ENCODE measurements at places on chromosomes 5 and 9. TPM values are rescaled to one million over a fixed set of nuclear protein-coding genes. Genes with fewer than 3 reads are reported as not detected.
A peak's percentile ranks its signal among the peaks of the same experiment; 100 is the strongest.

GRCh38 chr5:124480022-124480421, 266.4 kb downstream of the ZNF608 start:
- DNase-seq = no peak

DNA sequence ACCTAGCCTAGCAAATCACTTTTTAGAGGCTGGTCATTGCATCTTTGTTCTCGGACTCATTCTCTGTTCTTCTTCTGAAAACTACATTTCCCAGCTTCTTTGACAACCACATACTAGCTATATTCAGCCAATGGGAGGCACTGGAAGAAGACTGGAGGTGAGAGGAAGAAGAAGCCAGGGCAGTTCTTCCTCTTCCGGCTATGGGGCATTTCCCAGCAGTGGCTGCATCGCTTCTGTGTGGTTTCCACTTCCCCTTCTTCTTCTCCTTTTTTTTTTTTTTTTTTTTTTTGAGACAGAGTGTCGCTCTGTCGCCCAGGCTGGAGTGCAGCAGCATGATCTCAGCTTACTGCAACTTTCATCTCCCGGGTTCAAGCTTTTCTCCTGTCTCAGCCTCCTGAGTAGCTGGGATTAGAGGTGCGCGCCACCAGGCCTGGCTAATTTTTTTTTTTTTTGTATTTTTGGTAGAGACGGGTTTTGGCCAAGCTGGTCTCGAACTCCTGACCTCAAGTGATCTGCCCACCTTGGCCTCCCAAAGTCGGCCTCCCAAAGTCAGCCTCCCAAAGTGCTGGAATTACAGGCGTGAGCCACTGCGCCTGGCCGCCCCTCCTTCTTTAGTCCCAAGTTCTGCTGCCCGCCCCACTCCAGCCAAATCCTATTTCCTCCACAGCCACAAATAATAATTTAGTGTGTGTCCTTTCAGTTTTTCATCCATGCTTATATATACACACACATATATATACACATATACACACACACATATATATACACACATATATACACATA, 6.9 kb upstream of the UBAP1 start:
- DNase-seq = peak; percentile 50

The PLAC8L1 gene
- polyA plus RNA-seq = 1.5 TPM

GRCh38 chr9:125889476-125890419, 142.6 kb downstream of the PBX3 start:
- peak; percentile 13 for DNase-seq

The SPATA31A7 gene
- 0.05 TPM for polyA plus RNA-seq

GRCh38 chr9:80881940-80882339, 807.4 kb downstream of the TLE1 start:
- no peak for DNase-seq

GRCh38 chr5:69136293-69136692, 30.7 kb upstream of the CCNB1 start:
- DNase-seq = no peak

DNA sequence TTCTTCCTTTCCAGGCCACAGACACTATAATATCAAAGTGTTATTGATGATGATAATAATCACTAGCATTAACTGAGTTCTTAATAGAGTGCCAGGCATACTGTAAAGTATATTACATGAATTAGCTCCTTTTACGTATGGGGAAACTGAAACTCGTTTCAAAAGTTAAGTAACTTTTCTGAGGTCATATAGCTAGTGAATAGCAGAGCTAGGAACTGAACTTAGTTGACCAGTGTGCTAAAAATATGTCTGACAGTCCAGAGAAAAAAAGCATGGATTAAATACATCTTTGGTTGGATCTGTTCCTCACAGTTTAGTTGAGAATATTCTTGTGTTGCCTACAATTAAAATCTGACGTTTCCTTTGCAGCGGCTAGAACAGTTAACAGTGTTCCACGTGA, 18.4 kb upstream of the CATSPER3 start:
- no peak for DNase-seq

GRCh38 chr5:83220331-83220730, 143.0 kb downstream of the XRCC4 start:
- DNase-seq = no peak

- DNase-seq = no peak
Measured at GRCh38 chr5:170603109-170603508, 99.3 kb downstream of the KCNIP1 start.

DNA sequence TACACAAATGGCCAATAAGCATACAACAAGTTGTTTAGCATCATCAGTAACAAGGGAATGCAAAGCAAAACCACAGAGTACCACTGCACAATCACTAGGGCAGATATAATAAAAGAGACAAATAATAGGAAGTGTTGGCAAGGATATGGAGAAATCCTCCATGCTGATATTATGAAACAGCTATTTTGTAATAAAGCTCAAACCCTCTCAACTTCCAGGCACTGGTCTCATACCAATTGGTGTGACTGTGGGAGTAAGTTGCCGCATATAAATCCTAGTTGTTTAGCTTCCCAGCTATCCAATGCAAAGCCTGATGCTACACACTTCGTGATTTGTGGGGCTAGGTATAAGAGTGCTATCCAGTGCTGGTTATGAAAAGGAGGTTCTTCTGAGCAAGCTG, 88.6 kb downstream of the SMIM23 start:
- no peak for DNase-seq

The C5 gene
- polyA plus RNA-seq = 2.4 TPM

The NR6A1 gene
- polyA plus RNA-seq = 0.52 TPM

DNA sequence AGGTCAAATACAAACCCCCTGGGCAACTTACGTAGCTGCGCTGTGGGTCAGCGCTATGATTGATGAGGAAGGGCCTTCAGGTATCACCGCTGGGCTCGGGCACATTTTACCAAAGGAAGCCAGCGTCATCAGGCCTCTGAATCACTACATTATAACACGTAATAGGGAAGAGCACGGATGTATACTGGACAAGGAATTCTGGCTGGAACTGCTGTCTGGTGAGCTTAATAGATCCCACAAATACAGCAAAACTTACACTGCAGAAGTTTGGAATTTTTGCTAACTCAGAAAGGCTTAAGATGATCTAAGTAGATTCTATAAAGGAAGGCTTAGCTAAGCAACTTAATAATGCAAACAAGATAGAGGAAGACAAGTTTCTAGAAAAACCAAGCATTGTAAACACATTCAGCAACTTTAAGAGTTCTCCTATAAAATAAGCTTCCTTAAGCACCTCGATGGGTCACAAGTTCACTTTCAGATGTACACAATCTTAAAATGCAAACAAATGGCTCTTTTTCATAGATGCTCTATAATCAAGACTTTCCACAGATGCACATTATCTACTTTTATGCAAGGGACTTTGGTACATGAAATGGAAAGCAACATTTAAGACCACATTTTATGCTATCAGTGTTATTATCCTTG, 360.1 kb upstream of the PANK3 start:
- no peak for DNase-seq

- peak; percentile 4 for DNase-seq
Measured at GRCh38 chr9:73200694-73201452, 49.2 kb downstream of the ANXA1 start.

GRCh38 chr9:124306098-124306735, 48.5 kb downstream of the NEK6 start:
- no peak for DNase-seq

The MLANA gene
- 0.09 TPM for polyA plus RNA-seq

The APBB3 gene
- polyA plus RNA-seq = 51.2 TPM

GRCh38 chr5:177354711-177355110, 3.0 kb upstream of the RGS14 start:
- DNase-seq = no peak

DNA sequence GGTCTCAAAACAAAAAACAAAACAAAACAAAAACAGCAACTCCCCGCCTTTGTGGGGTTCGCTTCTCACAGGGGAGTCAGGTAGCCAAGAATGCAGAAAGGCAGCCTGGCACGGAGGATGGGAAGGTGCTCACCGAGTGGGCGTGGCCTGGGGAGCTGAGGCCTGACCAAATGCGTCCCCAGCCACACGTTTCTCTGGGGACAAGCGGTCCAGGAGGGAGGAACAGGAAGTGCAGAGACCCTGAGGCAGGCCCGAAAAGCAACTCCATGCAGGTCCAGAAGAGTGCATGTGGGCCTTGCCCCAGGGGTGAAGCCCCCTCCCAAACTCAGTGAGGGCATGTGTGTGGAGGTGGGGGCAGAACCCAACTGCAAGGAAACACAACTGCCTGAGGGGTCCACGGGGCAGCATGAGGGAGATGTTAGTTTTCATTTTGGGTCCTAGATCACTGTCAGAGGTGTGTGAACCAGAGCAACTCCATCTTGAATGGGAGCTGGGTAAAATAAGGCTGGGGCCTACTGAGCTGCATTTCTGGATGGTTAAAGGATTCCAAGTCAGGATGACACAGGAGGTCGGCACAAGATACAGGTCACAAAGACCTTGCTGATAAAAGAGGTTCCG, 2.6 kb upstream of the UAP1L1 start:
- DNase-seq = no peak

DNA sequence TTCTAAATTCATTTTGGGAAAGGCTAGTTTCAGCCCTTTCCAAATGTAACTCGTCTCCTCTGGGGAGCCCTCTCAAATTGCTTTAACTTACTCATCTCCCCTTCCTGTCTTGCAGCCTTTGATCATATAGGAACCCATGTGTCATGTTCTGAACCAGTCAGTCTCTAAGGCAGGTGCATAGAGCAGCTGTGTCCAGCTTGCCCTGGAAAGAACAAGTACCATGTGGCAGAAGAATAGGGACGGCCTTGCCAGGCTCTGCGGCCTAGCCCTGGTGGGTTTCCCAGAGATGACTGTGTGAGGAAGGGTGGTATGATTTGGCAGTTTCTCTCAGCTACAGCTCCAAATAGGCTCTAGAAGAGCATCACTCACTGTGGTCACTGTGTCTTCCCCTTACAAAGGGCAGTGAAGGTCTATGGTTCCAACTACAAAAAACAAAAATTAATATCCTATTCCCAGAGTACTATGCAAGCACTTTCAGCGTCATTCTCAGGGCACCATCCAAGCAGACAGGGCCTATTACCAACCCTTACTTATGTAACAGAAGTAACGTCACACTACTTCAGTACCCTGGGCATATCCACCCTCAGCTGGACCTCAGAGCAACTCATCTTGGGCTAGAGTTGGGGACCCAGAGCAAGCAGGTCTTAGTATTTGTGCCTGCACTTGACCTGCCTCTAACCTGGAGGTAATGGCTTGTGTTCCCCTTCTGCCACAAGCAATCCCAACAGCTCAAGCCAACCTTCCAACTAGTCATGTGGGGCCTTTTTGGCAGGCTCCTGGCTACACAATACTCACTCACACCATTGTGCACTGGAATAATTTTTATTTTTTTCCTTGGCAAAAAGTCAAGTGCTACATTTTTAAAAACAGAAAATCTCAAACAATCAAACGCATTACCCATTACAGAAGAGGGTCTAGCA, 37.2 kb upstream of the UBAP2 start:
- DNase-seq = peak; percentile 20

DNA sequence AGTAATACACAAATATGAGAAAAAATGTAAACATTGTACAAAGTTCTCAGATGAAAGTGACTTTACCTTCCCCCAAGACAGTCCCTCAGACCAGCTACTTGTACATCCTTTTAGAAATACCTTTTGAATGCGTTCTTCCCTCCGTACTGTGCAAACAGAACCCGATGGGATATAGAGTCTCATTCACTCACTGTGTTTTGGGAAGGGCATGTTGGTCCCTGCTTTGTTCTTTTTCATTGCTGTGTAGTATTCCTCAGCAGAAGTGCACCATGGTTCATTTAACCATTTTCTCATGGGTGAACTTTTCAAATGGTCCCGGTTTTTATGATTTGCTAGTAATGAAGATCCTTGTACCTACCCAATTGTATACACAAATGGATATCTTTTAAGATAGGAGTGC, 94.4 kb downstream of the ANKRD33B start:
- no peak for DNase-seq

DNA sequence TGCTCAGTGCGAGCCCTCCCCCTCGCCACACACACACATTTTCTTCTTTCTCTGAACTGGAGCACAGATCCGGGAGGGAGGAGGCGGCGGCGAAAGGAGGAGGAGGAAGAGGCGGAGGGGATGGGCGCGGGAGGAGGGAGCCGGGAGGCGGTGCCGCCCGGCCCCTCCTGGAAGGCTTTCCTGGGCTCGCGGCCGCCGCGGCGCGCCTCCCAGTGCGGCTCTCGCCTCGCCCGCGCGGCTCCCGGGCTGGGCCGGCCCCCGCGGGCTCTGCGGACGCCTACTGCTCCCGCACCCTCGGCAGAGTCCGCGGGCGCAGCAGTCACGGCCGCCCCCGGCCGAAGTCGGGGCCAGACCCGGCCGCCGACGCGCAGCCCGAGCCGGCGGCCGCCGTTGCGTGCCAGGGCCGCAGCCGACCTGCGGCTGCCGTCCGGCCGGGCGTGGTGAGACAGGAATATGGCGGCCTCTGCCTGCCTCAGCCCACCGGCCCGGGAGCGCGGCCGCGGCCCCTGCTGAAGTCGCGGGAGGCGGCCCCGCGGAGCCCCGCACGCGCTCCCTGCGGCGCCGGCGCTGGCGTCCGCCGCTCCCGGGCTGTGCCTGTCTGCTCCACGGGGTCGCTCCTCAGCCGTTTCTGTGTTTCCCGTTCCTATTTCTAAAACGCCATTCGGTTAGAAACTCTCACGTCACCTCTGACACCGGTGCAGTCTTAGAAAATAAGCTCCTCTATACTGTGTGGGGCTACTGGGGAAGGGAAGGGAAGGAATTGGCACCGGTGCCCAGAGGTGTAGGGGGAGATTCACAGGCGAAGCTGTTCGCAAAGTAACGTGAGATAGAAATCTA, 500 bp upstream of the GNAQ start:
- no peak for DNase-seq

DNA sequence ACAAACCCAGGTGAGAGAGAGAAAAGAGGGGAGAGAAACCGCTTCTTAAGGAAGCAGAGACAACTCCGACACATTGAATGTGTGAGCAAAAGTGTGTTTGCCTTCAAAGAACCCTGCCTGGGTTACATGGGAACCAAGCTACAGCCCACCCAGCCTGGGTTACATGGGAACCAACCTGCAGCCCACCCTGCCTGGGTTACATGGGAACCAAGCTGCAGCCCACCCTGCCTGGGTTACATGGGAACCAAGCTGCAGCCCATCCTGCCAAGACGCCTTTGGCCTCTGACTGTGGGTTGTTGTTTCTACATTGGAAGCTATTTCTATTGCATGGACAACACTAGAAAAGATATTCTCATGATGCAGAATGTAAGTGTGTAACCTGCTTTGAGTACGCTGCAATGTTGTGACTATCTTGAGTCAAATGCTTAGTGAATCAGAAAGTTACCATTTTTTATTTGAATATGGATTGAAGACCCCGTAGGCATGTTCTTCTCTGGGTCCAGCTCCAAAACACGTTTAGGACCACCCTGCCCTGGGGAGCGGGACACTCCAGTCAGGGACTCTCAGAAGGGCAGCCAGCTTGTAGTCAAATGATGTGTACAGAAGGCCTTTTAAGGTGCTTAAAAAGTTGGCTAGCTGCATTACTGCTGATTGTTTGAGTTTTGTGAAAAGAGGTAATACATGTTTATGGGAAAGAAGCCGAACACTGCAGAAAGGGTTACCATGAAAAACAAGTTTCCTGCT, 39.1 kb upstream of the UNC5A start:
- DNase-seq = no peak

GRCh38 chr9:96565671-96566497, 53.8 kb downstream of the CDC14B start:
- DNase-seq = no peak

- no peak for DNase-seq
Measured at GRCh38 chr9:115146581-115147021, 28.6 kb upstream of the TNC start.
